ENCODE measurements at places on chromosomes 1 and 21. TPM values are rescaled to one million over a fixed set of nuclear protein-coding genes. Genes with fewer than 3 reads are reported as not detected.

The KCNE1 gene
- total RNA-seq = not detected

The GBP1 gene
- 50.2 TPM for total RNA-seq

The C4BPA gene
- not detected for total RNA-seq

The EYA3 gene
- 16.5 TPM for total RNA-seq

The NIBAN1 gene
- 19.1 TPM for total RNA-seq

The OLIG2 gene
- total RNA-seq = not detected

The KIF26B gene
- 0.15 TPM for total RNA-seq

The MAP10 gene
- 1.9 TPM for total RNA-seq

The RNU1-3 gene
- total RNA-seq = not detected

The PCP4 gene
- not detected for total RNA-seq

The DIO1 gene
- total RNA-seq = not detected

The PTPRU gene
- 3.8 TPM for total RNA-seq

The FCGR1A gene
- total RNA-seq = not detected

The SH3BGR gene
- total RNA-seq = 0.39 TPM

The CTSE gene
- not detected for total RNA-seq

The VCAM1 gene
- 2.3 TPM for total RNA-seq

The COA7 gene
- 11.9 TPM for total RNA-seq

The GRIK3 gene
- total RNA-seq = not detected
